ENCODE measurements at places on chromosomes 3 and 15.

DNA sequence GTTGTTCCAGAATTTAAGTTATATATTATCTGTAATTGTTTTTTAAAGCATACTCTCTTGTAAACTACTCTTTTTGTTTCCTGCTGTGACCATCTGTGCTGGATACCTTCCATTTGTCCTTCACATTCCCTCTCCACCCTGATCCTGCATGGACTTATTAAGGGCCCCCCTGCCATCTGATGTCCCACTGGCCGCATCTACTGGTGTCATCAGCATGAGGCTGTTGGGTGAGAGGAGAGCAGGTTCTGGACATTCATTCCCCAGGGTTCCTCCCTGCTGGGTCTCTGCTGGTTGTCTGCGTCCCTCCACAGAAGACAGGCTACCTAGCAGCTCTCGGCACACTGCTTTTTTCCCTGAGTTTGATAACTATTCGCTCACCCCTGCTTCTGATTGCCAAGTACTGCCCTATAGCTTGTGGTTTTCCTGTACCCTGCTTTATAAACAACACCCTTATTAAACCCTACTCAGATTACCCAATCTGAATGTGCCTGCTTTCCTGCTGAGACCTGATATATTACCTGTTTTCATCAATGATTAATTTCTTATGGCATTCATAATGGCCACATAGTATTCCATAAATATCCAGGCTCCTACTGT lies 7.7 kb downstream of the CMTM8 start:
- no peak for DNase-seq

DNA sequence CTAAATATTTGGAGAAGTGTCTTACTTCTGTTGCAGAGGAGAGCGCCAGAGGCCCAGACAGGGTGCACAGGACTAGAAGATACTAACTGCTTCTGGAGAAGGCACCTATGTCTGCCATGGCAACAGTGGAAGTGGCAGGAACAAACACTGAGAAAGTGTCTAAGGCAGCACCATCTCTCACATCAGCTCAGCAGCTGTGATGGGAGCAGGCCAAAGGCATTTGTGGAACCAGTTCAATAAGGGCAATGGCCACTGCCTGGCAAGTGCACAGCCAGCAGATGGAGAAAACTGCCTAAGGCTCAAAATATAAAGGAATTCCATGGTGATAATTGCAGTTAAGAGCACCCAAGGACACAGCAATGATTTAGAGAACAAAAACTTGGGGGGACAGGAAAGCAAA lies 563.0 kb upstream of the CCDC54 start:
- DNase-seq, result no peak

GRCh38 chr3:94065819-94066480 lies 3.1 kb downstream of the NSUN3 start:
- no peak for DNase-seq

GRCh38 chr15:52789601-52790168 lies 451 bp downstream of the ONECUT1 start:
- no peak for DNase-seq

- DNase-seq, result no peak
These were observed 597.2 kb downstream of the EDEM1 start for GRCh38 chr3:5784690-5785089.

- no peak for DNase-seq
These were observed 307.7 kb downstream of the ARRDC4 start for GRCh38 chr15:98268163-98268562.

DNA sequence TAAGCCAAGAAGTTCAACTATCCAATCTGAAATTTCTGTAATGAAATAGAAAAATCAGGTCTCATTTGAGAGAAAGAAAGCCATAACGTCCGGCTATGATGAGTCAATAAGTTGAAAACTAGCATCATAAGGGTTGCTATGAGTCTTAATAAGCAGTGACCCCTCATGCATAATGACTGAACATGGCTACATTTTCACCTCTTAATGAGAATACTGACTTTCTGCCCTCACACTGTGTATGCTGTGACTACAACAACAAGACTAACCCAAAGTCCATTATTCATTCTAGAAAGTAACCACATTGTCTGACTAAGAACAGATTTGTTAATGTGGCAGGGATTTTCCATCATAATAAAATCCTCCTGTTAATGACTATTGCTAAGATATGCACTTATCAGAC lies 884.0 kb upstream of the CADM2 start:
- no peak for DNase-seq

GRCh38 chr15:56272454-56272853 lies 28.8 kb upstream of the RFX7 start:
- no peak for DNase-seq

GRCh38 chr3:193809106-193809505 lies 216.1 kb downstream of the OPA1 start:
- DNase-seq, result no peak

DNA sequence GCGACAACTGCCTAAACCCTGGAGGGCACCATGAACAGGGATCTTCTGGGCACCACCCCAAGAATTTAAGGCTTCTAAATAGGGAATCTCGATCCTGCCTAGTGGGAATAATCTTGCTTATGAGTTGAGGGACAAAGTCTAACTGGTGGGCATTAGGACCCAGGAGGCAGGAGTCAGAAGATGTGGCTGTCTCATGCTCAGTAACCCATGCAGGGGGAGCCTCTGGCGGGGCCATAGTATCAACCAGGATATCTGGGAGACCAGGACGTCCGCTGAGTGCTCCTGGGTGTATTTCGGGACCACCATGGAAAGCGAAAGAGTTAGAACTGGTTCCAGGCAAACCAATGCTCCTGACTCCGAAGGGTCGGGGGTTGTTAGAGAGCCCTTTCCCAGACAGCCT lies 356.1 kb downstream of the OTOL1 start:
- DNase-seq, result no peak

- no peak for DNase-seq
These were observed 321.5 kb downstream of the OTOL1 start for GRCh38 chr3:161818106-161818505.

GRCh38 chr3:38210141-38210757 lies 44.9 kb downstream of the OXSR1 start:
- DNase-seq, result no peak

DNA sequence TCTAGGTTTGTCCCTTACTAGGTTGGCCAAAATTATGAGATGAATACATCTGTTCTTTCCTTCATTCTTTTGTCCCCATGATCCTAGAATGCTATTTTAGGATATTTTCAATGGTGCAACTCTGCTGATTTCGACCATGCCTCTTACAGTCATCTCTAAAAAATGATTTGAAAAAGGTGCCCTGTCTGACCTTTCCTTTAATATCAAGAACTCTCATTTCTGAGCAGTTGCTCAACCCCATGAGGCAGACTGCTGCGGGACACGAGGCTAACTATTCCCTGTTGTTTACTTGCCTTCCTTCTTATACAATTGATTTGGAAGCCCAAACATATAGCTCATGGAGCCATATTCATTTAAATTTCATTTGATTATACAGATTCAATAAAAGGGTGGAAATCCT lies 14.6 kb downstream of the PLSCR2 start:
- no peak for DNase-seq

- DNase-seq, result no peak
These were observed 20.5 kb upstream of the ACTC1 start for GRCh38 chr15:34815836-34816235.

GRCh38 chr3:171695426-171695825 lies 114.9 kb downstream of the PLD1 start:
- no peak for DNase-seq

GRCh38 chr15:77032052-77032646 lies 37.2 kb downstream of the PSTPIP1 start:
- DNase-seq, result no peak

GRCh38 chr3:29936054-29936453 lies 655.2 kb downstream of the RBMS3 start:
- no peak for DNase-seq

GRCh38 chr3:73637042-73637441 lies 12.3 kb upstream of the PDZRN3 start:
- DNase-seq, result no peak

DNA sequence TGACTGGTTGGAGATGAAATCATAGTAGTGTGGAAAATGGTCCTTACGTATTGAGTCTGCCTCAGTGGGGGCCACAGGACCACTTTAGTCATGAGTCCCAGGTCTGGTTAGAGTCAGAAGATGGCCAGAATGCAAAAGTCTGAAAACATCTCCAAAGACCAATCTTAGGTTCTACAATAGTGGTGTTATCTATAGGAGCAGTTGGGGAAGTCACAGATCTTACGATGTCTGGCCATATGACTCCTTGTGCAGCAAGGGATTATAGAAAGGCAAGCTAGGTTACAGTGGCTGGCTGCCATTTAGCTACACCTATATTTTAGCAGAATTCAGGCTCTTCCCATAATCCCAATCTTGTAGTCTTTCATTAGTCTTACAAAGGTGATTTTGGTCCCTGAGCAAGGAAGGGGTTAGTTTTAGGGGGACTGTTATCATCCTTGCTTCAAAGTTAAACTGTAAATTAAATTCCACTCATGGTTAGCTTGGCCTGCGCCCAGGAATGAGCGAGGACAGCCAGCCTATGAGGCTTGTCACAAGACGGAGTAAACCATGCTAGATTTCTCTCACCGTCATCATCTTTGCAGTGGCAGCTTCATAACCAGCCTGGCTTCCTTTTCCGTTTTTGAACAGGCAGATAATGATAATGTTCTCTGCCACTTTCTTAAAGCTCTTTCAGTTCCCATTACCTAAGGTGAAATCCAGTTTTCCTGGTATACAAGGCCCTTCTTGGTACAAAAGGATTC lies 134.1 kb downstream of the VPS8 start:
- DNase-seq, result no peak

DNA sequence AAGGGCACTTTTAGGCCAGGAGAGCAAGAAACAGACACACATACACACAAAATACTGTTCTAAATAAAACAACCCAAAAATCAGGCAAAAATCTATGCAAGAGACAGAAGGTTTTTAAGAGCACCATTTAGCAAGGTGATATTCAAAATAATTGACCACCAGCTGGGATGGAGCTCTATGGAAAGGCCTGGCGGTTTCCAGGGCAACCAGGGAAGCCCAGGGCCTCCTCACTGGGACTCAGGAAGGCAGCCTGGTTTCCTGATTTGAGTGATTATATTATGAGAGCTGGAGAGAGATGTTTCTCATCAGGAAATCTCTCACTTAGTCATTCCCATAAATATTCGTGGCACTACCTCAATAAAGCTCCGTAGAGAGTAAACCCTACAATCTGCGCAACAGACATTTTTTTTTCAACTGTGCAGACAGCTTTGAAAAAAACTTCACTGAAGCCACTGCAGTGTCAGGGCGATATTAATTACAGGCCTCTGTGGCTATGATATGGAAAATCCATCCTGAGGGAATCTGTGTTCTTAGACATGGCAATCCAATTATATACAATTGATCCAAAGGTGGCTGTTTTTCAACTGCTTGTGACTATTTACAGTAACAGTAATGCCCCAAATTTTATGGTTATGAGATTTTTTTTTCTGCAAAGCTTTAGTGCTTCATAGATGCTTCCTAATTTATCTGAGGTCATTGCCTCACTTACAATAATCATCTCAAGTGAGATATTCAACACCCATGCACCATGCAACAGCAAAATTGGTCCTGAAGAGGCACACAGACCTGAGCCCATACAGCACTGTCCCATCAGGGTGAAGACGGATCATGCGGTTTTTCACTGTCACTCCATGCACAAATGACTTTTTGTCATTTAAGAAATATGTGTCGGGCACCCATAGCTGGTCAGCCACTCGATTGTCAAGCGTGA lies 152.1 kb downstream of the GABRB3 start:
- no peak for DNase-seq

- DNase-seq, result no peak
These were observed 18.1 kb upstream of the ALDH1A3 start for GRCh38 chr15:100861511-100861991.

DNA sequence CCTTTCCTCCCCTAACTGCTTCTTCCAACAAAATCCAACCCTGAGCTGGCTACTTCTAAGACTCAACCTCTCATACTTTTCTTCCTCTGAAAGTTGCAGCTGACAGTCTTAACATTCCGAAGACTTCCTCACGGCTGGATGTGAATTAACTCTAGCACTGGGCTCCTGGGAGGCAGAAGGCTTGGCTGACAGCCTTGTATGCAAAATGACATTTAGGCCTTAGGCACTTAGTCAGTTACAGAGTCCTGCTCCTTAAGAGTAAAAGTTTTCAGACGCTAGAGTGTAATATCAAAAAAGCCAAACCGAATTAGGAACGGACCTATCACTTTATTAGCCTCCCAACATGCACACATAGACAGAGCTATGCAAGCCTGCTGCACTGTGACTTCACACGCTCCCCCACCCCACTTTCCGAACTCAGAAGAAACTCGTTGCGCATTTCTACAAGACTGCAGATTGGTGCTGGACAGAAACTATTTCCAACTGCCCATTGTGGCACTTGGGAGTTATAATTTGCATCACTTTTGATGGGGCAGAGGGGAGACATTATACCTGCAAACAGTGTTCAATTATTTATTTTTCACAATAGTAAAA lies 15.5 kb upstream of the ANXA2 start:
- no peak for DNase-seq
